ENCODE measurements at places on chromosomes 7 and 10.

DNA sequence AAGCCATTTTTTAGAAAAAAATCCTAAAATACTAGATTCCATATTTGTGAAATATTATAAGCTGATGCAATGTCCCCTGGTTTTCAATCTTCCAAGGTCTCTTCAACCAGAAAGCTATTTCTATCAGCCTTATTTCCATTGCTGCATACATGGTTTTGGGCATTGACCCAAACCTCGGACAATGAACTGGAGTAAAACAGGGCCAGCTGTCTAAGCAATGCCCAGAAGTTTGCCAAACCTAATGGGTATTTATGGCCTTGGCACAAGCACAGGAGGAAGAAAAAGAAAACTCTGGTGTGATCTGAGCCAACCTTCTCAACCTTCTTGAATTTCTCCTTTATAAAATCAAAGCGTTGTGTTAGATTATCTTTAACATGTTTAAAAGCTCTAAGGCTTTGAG, 402.3 kb downstream of the DNAJB9 start:
- DNase-seq = no peak

GRCh38 chr10:42594246-42594650, 44.1 kb downstream of the ZNF33B start:
- DNase-seq = no peak

DNA sequence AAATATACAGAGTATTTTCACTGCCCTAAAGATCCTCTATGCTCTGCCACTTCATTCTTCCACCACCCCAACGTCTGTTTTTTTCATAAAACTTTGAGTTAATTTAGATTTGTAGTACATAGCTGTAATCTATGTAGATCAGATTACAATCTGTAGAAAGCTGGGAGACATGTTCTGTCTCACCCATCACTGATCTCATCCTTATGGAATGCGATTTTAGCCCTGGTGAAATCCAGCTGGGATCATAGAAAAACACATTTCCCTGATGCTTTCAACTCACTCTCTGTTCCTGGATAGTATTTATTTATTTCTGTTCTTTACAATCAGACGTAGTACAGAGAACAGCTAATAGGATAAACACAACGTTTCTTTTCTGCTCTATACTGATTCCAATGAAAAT, 521.0 kb downstream of the KIF20B start:
- peak; percentile 12 for DNase-seq

DNA sequence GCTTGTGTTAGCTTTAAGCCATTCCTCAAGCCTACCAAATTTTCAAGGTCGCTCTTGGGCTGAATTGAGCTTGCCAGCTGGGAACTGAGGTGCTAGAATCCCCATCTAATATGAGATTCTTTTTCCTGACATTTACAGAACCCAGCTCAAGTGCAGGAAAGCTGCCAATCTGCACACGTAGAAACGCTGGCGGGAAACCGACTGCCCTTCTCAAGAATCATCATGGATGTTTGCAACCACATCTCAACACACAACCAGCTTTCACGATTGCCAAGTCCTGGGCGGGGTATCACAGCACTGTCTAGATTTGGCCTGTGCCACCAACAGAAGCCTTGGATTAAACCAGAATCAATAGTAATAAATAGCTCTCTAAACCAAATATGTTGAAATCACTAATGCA, 203.7 kb downstream of the DIP2C start:
- no peak for DNase-seq

DNA sequence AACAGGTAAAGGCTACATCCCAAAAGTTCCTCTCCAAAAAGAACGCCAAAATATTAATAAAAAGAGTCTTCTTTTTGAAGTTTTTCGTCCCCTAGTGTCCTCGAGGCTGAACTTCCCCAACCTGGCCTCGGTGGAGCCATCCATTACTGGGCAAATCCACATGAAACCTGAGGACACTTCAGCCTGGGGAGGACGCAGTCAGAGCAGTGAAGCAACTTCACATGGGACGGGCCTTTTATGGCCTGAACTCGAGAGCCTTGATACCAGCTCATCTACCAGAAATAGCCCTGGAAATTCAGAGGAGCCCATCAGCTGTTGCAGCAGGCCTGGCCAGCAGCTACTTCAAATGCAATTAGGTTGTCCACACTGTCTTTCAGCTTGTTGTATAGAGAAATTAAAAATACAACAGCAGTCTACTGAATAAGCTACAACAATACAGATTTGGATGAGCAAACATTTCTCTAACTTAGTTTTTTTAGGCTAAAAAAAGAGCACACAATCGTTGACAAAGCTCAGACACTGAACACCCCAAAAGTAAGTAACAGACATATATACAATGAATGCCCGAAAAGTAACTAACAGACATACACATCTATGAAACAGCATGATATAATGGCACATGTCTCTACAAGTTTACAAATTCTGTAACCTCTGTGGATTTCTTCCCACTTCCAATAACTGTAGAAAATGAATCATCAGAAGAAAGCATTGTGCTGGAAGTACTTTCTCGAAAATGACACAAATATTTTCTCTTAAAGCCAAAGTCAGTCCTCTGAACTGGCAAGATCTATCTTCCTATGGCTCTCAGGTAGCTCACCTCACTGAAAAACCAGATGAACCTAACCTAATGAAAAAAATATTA, at the start of gene SVIL:
TSS of gene SVIL (minus strand) at position 208 of the 862 bp plus-strand sequence. CDS start 79,913 bp downstream, outside the sequence.
- peak; percentile 76 for DNase-seq

GRCh38 chr10:49611816-49612512, 1.9 kb downstream of the SLC18A3 start:
- no peak for DNase-seq

GRCh38 chr10:90798482-90798881, 59.4 kb downstream of the HTR7 start:
- DNase-seq = no peak

DNA sequence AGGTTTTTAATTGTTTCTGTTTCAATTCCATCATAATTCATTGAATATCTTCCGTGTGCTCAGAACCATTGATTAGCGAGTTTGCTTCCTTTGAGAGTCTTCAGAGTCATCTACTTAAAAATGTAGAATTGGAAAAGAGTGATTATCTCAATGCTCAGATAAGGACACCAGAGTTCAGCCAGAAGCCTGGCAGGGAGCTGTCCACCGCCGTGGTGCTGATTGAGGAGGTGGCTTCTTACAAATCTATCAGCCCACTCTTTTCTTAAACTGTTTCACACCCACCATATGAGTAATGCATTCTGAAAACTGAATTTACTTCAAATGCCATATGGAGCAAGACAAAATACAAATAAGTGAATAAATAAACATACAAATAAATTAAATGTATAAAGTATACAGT, 79.3 kb downstream of the INSYN2A start:
- DNase-seq = no peak

DNA sequence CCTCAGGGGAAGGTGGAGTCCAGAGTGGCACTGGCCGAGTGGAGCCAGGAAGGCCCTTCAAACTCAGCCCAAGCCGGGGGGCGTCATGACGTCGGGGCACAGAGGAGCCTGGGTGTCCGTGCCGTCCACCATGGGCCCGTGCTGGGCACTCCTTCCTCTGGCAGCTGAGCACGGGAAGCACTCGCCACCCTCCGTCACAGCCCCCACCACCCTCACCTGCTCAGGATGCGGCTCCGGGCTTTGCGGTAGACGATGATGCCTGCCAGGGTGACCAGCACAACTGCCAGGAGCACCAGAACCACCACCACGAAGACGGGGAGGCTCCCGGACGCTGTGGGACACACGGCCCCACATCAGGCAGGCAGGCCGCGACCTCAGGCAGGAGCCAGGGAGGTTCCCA, 8.1 kb downstream of the ADAM8 start:
- DNase-seq = no peak

DNA sequence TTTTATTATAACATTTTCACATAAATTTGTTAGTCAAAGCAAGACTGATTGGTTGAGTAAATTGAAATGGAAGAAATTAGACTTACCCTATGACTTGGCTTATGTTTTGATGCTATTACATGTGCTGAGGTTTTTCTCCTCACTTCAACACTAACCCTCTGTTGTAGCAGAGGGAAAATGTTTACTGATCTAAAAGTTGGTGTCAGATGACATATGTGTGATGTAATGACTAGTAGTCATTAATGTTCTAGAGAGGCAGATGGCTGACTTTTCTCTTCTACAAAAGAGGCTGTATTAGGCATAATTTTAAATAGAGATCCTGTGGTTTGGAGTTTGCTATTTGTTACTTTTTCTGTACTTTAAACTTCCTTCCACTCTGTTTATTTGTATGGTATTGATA, 266.0 kb downstream of the BBS9 start:
- DNase-seq = no peak

DNA sequence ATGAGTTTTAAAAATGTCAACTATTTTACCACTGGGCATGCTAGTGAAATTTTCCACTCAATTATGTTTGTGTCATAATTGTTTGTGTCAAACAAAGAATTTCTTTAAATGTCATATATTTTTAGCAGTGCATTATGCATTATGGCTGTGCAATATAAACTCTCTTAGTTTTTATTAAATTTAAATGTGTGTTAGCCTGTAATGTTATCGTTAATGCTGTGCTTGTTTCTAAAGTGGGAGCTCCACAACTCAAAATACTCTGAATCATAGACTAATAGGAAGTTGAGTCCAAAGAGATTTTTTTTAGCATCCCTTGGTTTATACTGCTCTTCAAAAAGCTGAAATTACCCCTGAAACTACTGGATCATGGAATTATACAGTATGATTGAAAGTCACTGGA, 26.8 kb downstream of the GNAI1 start:
- no peak for DNase-seq

- DNase-seq = no peak
Measured at GRCh38 chr7:155864991-155865690, 52.9 kb upstream of the SHH start.

DNA sequence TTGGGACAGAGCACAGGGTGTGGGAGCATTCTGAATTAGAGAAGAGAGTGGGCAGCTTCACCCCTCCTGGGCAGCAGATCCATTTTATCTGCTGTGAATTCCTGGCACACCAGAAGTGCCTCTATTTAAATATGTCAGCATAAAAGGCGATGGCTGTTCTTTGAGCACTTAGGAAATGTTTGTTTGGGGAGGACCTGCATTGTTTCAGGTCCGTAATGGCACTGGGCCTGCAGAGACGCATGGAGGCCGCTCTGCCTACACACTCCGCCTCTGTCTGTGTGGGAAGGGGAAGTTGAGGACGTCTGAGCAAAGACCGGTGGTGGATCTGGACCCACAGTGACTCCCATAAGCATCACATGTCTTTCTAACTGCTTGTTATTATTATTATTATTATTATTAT, 253.2 kb downstream of the CAMK1D start:
- no peak for DNase-seq

DNA sequence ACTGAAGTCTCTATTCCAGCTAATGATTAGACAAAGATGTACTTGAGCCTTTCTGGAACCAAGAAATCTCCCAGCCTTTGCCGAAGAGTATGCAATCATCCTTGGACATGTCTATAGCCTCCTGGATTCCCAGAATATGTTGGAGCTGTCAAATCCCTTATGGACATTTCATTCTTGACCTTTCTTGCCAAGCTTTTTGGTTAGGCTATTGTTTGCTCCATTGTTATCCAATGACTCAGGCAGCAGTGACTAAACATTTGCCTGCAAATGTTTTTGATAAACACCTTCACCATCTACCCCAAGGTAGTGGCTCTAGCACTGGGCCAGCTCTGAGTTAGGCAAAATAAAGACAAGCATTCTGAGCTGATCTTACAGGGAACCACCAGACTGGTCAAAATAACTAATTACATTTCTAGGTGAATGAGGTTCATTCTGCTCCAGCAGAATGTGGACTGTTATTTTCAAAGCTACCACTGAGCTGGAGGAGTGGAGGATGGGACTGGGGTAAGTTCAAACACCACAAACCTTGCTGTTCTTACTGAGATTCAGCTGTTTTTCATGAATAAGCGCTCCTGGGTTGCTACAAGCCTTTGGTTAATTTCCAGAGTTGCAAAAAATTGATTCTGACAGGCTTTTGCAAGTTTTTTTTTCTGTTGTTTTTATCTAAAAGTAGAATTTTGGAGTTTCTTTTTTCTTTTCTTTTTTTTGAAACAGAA, 81.0 kb downstream of the TMEM270 start:
- DNase-seq = no peak

DNA sequence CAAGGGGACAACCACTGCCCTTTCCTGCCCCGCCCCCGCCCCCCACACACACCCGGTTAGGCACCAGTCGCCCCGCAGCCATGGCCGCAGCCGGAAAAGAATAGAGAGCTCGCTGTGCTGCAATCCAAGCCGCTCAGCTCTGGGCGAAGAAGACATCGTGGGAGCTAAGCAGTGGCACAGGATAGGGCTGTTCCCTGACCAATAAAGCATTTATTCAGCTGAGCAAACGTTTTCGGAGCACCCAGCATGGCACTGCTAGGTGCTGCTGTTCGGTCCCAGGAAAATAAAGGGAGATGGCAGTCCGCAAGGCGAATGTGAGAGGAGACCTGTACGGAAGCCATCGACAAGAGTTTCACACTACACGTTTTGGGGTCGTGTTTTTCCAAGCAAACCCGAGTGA, 18.3 kb downstream of the SKIDA1 start:
- DNase-seq = no peak

DNA sequence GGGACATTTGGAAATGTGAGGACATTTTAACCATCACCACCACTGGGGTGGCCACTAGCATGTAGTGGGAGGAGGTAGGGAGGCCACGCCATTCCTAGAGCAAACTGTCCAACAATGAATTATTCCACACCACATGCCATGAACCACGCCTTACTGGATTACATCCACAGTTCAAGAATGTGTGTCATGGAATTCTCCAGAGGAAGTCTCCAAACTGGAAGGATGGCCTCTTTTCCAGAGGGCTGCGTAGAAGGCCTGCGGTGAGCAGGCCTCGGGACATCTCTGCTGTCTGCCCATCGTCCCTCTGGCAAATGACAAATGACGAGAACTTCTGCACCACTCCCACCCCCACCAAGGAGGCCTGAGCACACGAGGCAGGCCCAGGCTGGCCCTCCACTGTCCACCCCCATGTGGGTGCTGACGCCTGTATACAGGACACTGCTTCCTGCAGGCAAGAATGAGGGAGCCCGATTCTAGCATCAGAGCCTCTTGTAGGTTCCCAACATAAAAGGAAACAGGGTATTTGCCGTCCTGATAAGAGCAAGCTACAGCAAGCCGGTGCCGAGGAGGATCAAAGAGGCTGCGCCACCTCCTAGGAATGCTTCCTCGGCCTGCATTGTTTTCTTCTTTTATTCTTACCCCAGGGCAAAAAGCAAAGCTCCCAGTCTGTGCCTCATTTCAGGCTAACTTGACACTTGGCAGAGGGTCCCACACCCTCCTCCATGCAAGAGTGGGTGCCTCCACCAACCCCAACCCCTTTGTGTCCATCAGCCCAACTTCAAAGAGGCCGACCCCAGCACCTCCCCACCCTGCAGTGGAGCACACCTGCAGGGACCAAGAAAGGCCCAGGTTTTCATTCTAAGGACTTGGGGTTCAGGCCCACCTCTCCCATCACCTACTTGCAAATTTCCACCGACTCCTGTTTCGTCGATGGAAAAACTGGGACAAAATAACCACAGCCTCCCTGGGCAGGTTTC, 23.9 kb downstream of the TNS3 start:
- no peak for DNase-seq
